Activated CD8-positive, alpha-beta memory T cell treated with anti-CD3 and anti-CD28 coated beads for 1 hour (primary cell): ENCODE measurements at places on chromosomes 2 and 18.

DNA sequence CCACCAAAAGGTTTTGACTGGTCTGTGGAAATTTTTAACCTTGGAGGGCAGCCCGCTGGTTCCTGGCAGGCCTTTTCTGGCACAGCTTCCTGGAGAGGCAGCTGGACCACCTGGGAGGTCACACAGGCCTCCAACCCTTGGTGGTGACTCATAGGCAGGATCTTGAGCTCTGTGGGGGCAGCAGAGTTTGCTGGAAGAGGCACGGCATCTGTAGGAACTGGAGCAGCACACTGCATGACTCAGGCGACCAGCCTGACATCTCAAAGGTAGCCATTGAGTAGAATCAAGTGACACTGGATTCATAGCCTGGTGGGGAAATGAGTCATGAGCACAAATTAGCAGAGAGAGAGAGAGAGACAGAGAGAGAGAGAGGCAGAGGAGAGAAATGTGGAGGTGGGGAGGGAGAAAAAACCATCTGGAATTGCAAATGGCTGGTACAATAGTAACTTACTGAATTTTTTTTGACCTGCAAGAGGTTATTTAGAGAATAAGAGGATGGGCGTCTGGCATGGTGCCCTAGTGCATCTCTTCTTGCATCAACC is 57.4 kb downstream of the TRPM8 start:
- DNase-seq, result no peak

- DNase-seq, result no peak
Measured at GRCh38 chr18:62493033-62493862, 29.6 kb upstream of the ZCCHC2 start.

- DNase-seq, result no peak
Measured at GRCh38 chr2:46257476-46257875, 39.7 kb upstream of the EPAS1 start.

DNA sequence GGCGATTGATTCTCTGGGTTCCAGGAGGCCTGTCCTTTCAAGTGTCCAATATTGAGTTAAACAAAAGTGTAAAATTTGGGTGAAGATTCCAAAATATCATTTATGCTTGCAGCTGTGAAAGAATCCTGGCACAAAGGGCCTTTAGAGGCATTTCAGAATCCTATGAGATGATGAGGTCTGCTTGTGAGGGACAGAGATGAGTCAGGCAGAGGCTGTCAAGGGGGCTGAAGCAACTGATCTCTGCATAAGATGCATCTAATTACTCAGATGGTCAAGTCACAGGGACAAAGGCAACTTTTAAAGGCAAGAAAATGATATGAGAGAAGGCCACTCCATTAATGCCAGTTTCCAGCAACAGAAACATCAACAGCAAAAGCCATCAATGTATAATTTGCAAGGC is 78.8 kb downstream of the FHOD3 start:
- DNase-seq, result no peak

- no peak for DNase-seq
Measured at GRCh38 chr2:138421971-138422335, 79.6 kb upstream of the SPOPL start.

DNA sequence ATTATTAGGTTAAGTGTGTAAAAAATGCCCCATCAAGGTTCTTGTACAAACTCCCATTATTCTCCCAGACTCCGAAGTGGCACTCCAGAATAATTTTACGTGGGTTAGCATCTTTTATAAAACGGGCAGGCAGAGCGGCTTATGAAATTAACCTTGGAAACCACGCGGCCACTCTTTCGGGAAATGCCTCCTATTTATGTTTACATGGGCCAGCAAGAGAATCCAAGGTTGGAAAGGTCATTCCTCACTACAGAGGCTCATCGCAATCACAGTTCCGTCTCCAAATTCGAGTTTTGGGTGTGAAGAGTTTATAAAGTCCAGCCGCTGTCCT is 1.2 kb upstream of the IMPA2 start:
- no peak for DNase-seq

DNA sequence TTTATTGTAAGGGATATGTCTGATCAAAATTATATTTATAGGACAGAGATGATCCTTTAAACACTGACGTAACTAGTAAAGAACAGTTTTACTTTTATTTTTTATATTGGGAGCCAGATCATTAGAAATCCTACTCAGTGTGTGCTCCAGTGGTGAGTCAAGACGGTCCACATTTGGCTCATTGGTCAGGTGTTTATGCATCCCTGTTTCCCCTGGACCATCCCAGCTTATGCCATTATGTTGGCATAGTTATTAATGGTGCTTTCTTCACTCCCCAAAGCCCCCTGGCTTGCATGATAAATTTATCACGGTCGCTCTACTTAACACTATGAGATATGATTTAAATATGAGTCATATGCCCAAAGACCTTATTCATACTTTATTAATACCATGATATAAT is 293.4 kb downstream of the XIRP2 start:
- no peak for DNase-seq
